Hematopoietic multipotent progenitor cell (in vitro differentiated cells): ENCODE measurements at places on chromosomes 3 and 15.

DNA sequence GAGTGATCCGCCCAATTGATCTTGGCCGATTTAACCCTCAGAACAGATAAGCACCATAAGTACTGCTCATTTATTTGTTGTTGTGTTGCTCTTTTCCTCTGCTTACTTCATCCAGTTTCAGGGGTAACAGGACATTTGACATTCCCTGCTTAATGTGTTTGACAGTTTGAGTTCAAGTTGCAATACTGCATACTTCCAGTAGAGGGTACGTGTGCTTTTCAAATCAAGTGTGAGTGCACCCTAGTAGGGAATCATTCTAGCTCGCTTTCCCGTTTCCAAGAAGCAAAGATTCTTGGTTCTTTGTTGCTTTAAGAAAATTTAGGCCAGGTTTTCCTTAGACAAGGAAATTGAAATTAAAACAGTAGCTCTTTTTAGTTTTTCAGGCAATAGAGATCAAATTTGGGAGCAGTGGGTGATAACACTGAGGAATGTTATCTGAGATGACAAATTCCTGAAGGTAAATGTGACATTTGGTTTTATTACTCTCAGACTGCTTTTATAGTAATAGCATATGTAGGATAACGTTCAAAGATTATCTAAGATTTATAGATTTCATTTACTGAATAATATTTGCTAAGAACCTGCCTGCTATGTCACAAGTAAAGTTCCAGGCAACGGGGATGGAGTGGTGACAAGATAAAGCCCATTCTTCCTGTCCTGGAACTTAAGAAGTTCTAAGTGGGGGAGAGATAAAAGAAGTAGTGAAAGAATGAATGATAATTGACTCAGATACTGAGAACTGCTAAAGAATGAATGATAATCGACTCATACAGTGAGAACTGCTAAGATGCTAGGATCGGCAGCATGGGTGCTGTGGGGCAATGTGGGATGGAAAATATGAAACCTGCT, 73.3 kb downstream of the SYNPR start:
- peak; percentile 51 for DNase-seq

DNA sequence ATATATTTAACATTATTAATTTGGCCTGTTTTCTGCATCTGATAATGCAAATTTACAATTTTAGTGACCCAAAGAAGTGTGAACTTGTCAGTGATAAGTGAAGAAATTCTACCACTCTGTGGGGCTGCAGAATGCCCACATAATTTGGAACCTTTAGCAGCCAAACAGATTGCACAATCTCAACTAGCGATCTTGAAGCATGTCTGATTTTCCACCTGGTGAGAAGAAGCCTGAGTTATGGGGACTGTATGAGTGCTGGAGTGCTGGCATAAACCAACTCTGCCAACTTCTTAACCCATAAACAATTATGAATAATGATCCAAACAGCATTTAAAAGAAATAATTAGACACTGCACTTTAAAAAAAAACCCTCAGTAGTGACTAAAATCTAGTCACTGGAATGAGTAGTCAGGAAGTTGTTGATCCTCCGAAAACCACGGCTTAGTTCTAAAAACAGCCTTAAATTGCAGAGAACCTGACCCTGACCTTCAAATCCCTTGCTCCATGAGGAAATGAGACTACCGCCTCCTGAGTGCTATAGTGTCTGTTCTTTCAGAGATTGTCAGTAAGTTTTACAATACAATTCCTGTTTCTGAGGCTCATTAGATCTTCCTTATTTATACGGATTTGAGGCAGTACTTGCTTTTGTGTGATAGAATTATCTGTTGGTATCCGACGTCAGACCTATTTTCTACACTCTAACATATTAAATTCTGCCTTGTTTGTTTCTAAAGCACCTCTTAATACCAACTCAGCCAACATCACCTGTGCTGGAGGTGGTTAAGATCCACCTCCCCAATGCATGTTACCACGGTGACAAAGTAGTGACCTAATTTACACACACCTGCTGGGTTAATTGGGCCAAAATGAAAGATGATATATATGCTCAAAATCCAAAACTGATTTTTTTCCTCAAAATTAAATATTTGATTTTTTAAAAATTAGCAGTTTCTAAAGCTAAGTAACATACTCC, 267.7 kb downstream of the ZBTB20 start:
- no peak for DNase-seq

DNA sequence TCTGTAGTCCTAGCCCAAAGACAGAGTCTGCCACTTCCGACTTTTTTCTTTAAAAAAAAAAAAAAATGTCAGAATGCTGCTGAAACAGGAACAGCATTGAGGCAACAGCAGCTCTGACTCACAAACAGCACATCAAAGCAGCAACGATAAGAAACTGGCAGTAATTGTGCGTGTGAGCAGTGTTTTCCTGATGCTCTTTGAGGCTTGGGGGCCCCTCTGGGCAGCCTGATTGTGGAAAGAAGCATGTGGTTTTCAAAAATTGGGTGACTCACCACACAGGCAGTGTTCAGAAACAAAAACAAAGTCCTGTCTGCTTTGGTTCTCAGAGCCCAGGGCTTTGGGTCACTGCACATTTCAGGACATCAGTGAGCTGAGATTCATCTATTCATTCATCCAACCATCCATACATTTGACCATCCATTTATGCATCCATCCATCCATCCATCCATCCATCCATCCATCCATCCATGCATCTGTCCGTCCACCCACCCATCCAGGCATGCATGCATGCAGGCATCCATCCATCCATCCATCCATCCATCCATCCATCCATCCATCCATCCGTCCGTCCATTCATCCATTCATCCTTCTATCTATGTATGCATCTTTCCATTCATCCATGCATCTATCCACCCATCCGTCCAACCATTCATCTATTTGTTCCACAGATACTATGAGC, 308.4 kb downstream of the RPLP1 start:
- peak; percentile 58 for DNase-seq

DNA sequence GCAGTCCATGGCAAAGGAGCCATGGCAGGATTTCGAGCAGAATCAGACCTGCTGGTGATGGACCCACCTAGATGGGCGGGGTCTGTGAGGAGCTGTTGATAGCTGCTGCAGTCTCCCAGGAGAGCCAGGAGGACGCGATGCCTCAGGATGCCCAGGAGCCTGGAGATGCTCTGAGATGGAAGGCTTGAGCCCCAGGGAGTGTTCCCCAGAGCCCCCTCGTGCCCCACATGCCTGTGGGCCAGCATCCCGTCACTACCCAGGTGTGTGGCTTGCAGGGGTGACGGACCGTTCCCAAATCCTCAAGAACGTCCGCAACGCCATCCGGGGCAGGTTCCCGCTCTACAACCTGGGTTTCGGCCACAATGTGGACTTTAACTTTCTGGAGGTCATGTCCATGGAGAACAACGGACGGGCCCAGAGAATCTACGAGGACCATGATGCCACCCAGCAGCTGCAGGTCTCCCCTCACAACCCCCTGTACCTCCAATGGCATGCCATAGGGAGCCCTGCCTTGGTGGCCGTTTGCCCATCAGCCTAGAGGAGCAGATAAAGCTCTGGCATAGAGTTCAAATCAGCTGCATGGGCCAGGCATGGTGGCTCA, 6.7 kb downstream of the ITIH1 start:
- DNase-seq: no peak

DNA sequence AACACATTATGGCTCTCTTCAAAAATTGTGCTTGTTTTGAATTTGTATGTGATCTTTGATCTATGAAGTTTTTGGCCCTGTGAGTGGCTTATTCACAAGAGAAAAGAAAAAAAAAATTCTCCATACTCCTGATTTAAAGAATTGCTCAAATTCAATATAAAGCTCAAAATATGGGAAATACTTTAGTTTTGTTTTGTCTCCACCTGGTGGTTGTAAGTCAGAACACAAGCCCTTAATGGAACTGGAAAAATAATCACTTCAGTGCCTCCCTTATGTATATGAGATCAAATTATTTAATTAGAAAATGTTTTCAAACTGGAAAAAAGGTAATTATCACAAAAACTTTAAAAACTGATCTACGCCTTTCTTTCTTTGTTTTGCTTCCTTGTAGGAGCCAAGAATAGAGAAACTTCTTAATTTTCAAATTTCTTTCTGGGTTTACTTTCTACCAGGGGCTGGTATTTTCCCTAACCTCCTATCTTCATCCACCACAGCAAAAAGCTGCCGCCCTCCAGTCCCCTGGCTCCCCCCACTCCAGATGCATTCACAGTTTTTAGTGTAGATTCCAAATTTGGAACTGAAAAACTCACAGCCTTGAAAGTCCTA, 50.6 kb downstream of the SERP1 start:
- peak; percentile 22 for DNase-seq

- peak; percentile 91 for DNase-seq
Measured at GRCh38 chr3:186826976-186827857, 15.3 kb upstream of the ADIPOQ start.

GRCh38 chr15:48682942-48683651, 37.6 kb upstream of the FBN1 start:
- DNase-seq: no peak

- DNase-seq: no peak
Measured at GRCh38 chr3:167001374-167001773, 378.7 kb downstream of the ZBBX start.

DNA sequence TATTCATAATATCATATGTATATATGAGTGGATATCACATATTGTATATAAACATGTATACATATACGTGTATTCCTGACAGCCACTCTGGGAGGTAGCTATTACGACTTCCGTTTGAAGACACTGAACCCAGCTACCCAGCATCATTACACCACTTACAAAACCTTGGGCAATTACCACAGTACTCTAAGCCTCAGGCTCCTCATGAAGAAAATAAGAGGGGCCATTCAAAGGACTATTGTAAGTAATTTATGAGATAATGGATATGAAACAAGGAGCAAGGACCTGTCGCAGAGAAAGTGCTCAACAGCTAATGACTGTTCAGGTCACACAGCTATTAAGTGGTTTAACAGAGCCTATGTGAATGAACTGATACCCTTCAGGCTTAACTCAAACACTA, 52.4 kb downstream of the KCNMB2 start:
- DNase-seq: no peak

DNA sequence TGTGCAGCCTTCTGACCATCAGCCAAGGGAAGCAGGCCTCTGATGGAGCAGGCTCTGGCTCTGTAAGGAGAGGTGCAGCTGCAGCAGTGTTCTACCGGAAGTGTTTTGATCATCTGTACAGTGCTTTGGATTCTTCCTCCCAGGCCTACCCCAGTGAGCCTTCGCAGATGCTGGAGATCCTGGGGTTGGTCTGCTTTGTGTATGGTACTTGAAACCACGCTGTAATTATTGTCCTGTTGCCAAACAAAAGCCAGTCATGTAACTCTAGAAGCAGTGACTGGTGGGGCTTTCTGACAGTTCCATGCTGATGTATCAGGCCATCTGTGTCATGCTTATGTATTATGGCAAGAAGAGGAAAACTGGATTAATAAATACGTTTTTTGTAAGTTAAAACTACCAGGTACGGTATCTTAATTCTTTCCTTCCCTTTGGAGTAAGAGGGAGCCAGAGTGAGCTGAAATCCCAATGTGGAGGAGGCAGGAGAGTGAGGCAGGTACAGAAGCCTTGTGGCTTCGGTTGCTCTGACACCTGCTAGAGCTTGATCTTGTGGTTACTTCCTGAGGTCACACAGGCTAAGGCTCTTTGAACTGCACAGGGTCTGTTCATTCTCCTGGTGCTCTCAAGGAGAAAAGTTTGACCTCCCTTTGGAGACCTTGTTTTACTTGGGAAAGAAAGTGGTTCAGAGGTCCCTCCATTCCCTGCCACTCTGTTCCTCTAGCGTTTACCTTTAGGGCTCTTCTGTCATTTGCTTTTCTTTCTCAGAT, 3.7 kb downstream of the TMEM42 start:
- DNase-seq: no peak

- DNase-seq: no peak
Measured at GRCh38 chr15:48086133-48086532, 34.7 kb upstream of the SLC24A5 start.

DNA sequence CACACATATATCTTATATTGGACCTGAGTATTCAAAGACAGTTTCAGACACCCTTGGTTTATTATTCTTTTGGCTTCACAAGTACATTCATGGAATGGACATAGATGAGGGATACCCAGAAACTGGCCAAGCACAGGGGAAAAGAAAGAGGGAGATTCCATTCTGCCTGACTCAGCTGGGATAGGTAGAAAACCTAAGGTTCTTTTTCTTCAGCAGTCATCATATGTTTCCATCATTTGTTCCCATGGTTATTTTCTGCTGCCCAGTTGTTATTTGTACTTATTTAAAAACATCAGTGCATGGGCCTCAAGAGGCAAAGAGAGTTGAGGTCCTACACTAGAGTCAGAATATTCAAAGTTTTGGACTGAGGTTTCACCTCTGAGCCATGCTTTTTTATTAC, 91.8 kb downstream of the FILIP1L start:
- no peak for DNase-seq

GRCh38 chr3:136658946-136659682, 93.1 kb downstream of the STAG1 start:
- no peak for DNase-seq

- no peak for DNase-seq
Measured at GRCh38 chr15:51105430-51106016, 10.8 kb upstream of the TNFAIP8L3 start.

DNA sequence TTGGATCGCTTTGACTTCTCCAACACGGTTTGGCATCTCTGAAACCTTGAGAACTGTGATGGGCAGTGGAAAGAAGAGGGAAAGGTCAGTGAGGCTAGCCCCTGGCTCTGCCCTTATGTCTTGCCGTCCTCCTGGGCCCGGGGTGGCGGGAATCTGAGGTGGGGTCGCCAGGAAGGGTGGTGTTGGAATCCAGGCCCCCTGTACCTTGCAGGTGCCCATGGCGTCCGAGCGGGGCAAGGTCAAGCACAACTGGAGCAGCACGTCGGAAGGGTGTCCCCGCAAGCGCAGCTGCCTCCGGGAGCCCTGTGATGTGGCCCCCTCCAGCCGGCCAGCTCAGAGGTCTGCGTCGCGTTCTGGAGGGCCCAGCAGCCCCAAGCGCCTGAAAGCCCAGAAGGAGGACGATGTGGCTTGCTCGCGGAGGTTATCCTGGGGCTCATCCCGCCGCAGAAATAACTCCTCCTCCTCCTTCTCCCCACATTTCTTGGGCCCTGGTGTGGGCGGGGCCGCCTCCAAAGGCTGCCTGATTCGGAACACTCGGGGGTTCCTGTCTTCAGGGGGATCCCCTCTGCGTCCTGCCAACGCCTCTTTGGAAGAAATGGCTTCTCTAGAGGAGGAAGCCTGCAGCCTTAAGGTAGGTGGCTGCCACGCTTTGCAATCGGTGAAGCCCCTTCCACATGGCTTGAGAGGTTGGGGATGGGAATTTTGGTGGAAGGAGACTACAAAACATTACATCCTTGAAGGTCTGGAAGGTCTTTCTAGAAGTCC, 907 bp downstream of the TATDN2 start:
- DNase-seq: peak; percentile 45

DNA sequence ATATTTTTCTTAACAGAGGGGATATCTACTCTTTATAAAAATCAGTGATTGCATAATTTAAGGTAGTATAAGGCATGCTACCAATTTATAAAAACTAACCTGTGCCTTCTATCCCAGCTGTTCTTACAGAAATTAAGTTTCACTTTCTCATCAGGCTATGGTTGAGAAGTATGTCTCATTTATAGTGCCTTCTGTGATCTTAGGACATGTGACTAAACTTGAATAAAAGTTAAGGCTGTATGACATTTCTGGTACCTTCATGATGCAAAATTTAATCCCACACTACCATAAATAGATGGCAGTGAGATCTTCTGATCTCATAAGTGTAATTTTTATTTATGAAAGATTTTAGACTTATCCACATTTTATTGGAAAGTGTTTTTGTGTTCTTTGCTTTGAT, 12.6 kb downstream of the TIPARP start:
- no peak for DNase-seq

GRCh38 chr3:177800561-177800960, 603.3 kb upstream of the TBL1XR1 start:
- DNase-seq: no peak
